BJ (cell line): ENCODE measurements at places on chromosomes 12 and 14.

DNA sequence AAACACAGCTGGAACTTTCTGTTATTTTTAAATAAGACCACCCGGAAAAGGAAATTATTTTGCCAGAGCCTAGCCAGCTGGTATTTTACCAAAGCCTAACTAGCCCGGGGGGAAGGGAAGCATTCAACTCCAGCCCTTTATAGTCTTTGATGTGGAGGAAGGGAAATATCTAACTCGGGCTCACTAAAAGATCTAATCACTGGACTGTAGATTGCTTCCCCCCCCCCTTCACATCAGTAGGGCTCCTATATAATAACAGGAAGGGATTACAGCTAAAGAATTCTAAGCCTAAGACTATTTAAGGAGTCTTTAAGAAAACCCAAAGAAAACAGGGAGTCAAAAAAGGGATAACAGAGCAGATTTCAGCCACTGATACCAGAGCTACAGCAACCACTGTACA, 431.1 kb downstream of the KCNH5 start:
- DNase-seq = no peak

GRCh38 chr14:79044894-79045624, 874.9 kb downstream of the NRXN3 start:
- DNase-seq = peak; percentile 62

DNA sequence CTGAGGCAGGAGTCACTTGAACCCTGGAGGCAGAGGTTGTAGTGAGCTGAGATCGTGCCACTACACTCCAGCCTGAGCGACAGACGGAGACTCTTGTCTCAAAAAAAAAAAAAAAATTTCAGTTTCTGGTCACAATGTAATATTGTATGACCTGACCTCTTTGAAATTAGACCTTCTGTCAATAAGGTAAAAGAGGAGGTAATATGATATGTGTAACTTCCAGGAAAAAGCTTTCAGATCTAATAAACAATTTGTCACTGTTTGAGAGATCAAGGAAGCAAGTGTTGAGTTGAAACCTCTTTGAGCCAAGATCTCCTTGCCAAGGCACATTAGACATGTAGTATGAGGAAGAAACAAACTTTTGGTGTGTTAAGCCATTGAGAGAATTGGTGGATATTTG, 101.7 kb upstream of the ATF7IP start:
- no peak for DNase-seq

DNA sequence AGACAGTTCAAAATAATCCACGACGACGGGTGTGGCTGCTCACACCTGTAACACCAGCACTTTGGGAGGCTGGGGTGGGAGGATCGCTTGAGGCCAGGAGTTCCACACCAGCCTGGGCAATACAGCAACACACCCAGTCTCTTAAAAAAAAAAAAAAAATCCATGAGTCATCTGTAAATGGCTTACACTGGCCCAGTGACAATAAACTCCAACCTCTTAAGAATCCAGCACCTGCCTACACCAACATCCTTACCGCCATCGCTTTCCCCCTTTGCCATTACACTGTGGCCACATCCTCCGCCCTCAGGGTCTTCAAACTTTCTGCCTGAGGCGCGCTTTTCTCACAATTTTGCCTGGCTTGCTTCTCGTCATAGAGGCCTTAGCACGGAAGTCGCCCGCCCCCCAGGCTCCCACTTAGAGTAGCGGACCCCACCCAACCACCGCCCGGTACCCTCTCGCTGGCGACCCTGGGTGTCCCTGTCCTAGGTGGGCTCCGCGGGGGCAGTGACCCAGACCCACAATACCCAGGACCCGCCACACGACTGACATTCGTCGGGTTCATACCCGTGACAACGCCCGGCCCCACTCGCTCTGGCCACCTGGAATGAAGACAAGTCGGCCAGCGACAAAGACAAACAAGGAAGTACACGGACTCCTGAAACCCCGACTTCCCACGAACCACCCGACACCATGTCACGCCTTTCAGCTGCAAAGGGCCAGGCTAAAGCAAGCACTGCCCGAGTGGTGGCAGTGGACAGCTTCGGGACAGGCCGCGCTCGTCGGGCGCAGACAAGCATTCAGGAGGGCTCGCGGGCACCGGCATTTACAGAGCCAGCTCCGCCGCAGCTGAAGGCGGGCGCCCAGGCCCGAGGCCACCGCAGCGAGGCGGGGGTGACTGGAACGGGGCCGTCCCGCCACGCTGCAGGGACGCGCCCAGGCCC, 636 bp downstream of the GOLGA3 start:
- DNase-seq = peak; percentile 23

GRCh38 chr12:12747278-12747677, 30.1 kb downstream of the CDKN1B start:
- no peak for DNase-seq

- DNase-seq = no peak
Observed at GRCh38 chr12:83378186-83378727, 691.6 kb downstream of the TMTC2 start.

DNA sequence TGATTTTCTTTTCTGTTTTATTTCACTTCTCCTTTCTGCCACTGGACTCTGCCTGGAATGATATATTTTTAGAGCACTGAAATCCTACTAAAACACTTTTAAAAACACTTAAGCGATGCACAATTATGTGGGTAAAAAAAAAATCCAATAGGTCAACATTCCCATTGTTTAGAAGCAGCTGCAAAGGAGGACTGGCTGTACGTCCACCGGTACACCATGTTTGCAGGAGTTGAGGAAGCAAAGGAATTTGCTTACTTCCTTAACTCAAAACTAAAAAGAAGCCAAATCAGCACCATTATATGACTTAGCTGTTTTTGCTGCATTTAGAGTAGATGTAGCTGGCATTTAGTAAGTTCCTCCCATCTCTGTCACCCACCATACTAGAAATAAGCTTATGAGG, 186.8 kb upstream of the TMTC1 start:
- no peak for DNase-seq

DNA sequence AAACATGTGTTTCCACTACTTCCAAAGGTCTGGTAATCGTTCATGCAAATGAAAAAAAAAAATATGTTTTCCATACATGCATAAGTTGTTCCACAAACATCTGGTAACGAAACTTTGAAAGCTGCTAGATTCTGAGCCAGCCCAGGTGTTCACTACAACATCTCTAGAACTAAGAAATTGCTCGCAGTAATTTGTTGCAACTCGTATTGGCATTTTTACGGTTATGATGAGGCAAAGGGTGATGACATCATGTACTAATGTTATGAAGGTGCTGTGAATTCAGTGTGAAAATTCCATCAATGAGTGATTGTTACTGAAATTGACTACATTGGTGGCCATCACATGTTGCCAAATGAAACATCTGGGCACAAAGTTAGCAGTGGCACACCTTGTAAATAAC, 31.9 kb upstream of the CCDC91 start:
- no peak for DNase-seq
